Neural progenitor cell (in vitro differentiated cells): ENCODE measurements at places on chromosomes 16 and 17.

- no peak for DNase-seq
Measured at GRCh38 chr16:27232061-27232900, 29.0 kb downstream of the KDM8 start.

DNA sequence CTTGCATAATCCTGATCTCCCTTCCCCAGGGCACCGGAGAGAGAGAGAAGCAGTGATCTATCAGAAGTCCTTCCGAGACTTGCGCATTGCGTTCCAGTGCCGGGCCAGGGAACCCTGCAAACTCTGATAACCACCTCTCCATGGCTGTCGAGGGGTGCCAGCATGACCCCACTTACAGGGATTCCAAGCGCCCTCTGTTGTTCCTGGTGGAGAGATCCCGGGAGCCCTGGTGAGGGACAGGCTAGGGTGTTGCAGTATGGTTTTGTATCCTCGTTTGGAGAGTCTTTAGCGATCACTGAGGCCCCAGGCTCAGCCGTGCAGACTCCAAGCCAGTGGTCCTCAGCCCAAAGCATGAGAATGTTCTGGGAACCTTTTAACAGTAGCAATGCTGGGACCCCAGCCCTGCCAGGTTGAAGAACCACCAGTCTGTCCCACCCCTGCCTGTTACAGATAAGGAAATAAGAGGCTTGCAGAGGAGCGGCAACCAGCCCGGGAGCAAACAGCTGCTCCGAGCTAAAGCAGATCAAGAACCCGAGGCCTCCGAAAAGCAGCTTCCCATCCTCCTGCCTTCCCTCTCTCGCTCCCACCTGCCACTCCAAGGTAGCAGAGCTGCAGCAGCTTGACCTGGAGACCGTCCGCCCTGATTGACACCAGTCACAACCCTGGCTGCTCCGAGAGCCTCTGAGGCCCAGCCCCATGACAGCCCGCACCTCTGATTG is 150.3 kb upstream of the RPL38 start:
- DNase-seq, result no peak

DNA sequence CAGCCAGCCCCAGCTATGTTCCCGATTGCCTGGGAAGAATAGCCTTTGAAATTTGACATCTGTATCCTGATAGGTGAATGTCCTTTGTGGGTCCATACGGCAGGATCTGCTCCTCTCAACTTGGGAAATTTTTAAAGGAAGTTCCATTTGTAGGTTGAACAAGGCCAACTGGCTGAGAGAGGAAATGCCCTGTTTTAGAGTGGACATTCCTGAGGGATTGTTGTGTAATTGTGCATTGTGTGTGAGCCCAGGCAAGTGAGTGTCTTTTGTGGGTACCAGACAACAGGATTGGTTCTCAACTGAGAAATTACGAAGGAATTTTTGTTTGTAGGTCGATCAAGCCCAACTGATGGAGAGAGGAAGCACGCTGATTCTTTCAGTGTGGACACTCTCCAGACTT is 2.6 kb upstream of the CPHXL2 start:
- no peak for DNase-seq

DNA sequence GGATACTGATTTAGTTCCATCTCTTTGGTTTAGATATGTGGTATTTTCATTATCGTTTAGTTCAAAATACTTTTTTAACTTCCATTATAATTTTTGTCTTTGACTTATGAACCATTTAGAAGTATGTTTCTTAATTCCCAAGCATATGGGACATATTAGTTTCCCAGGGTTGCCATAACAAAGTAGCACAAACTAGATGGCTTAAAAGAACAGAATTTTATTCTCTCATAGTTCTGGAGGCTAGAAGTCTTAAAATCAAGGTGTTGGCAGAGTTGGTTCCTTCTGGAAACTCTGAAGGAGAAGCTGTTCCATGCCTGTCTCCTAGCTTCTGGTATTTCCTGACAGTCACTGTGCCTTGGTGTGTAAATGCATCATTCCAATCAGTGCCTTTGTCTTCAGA is 291.5 kb upstream of the AXIN2 start:
- no peak for DNase-seq
